ENCODE measurements at places on chromosomes 2 and 18. TPM values are rescaled to one million over a fixed set of nuclear protein-coding genes. Genes with fewer than 3 reads are reported as not detected.

GRCh38 chr2:48714245-48714644 is 41.3 kb downstream of the LHCGR start:
- DNase-seq, result peak; percentile 35

GRCh38 chr2:60830991-60831390 is 50.4 kb upstream of the REL start:
- no peak for DNase-seq

- no peak for DNase-seq
Measured at GRCh38 chr2:11940121-11940743, 193.8 kb downstream of the LPIN1 start.

Gene TTC39C
- total RNA-seq, result 42.0 TPM
